ENCODE measurements at places on chromosomes 3 and 15. TPM values are rescaled to one million over a fixed set of nuclear protein-coding genes. Genes with fewer than 3 reads are reported as not detected.

Gene PFN2
- total RNA-seq: 153 TPM

Gene ROPN1B
- not detected for total RNA-seq

GRCh38 chr15:77527164-77527778 lies 105.4 kb downstream of the LINGO1 start:
- H3K36me3 ChIP-seq: no peaks in the 10 kb centered on the region
- H3K27ac ChIP-seq: no peak overlapping the region
- H3K4me3 ChIP-seq: no peak overlapping the region

GRCh38 chr15:95875121-95875643 lies 455.3 kb upstream of the NR2F2 start:
- peak; percentile 64 for DNase-seq
- no peaks in the 10 kb centered on the region for H3K36me3 ChIP-seq
- no peak overlapping the region for H3K4me3 ChIP-seq
- no peaks in the 10 kb centered on the region for H3K27me3 ChIP-seq

DNA sequence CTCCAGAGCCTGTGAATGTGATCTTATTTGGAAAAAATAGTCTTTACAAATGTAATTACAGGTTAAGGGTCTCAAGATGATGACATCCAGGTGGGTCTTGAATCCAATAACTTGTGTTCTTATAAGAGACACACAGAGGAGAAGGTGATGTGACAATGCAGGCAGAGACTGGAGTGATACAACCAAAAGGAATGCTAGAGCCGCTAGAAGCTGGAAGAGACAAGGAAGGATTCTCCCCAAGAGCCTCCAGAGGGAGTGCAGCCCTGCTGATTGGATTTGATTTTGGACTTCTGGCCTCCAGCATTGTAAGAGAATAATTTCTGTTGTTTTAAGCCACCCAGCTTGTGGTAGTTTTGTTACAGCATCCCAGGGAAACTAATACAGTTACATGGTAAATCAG lies 9.7 kb downstream of the MYH15 start:
- no peak overlapping the region for H3K4me3 ChIP-seq
- H3K27me3 ChIP-seq: no peaks in the 10 kb centered on the region
- H3K36me3 ChIP-seq: no peaks in the 10 kb centered on the region
- DNase-seq: no peak
- H3K27ac ChIP-seq: no peak overlapping the region
- H3K4me1 ChIP-seq: no peaks in the 10 kb centered on the region

DNA sequence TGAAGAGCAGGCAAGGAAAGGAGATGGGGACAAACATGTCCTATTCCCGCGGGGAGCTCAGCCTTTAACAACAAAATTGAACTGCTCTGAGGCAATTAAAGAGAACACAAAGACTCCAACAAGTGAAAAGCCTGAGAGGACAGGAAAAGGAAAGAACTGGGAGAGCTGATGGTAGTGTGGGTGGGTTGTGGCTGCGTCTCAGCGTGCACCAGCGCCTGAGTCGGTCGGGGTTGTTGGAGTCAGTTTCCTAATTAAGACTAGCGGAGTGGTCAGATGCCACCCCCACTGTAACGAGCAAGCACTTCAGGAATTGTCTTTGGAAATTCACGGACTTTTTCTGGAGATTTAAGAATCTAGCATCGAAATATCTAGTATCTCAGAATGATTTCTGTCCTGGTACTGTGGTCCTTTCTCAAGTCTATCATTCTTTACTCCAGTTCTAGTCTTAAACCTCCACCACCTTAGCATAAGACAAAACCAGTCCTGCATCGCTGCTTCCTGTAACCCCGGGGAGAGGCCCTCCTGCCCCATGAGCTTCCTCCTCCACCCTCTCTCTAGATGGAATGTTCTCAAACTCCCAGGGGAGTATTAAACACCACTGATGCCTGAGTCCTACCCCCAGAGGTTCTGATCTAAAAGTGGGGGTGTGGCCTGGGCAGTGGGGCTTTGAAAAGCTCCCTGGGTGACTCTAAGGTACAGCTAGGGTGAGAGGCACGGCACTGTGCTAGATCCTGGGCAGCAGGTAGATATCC lies 104.0 kb downstream of the CYP19A1 start:
- H3K36me3 ChIP-seq: no peaks in the 10 kb centered on the region
- no peak for DNase-seq
- H3K27me3 ChIP-seq: no peaks in the 10 kb centered on the region
- H3K27ac ChIP-seq: no peak overlapping the region

DNA sequence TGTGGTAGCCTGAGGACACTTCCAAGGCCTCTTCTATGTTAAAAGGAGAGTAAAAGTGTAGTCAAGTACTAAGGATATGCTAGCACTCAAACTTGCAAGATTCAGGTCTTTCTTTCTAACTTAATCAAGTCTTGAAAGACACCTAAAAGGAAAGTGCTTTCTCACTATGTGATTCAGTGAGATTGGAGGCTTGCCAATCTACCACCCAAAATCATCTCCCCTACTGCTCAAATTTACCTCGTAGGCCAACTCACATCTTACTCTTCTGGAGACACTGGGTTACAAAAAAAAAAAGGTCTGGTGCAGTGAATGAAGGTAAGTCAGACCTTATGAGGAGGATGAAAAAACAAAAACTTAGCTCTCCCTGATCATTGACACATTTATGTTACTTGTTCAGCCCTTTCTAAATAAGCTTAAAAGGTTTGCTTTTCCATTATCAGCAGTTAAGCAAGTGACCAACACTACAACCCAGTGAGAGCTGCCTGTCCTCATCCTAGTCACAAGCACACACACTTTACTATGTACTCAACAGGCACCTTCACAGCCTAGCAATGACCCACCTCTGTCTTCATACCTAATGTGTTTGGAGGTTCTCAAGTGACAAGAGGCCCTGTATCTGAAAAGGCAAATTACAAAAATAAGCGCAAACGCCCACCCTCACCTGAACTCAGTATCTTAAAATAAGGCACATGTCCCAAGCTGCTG lies 19.6 kb downstream of the SUMF1 start:
- no peak overlapping the region for H3K27ac ChIP-seq
- H3K4me3 ChIP-seq: no peak overlapping the region
- no peak for DNase-seq
- no peaks in the 10 kb centered on the region for H3K36me3 ChIP-seq
- H3K27me3 ChIP-seq: no peaks in the 10 kb centered on the region
- no peaks in the 10 kb centered on the region for H3K4me1 ChIP-seq

- no peaks in the 10 kb centered on the region for H3K27me3 ChIP-seq
- peak; percentile 51 for DNase-seq
- no peaks in the 10 kb centered on the region for H3K36me3 ChIP-seq
- H3K27ac ChIP-seq: no peak overlapping the region
These were observed 282.1 kb downstream of the THSD4 start for GRCh38 chr15:71397377-71397776.

Gene VILL
- total RNA-seq: 6.7 TPM

Gene GOLGA6B
- total RNA-seq: not detected

DNA sequence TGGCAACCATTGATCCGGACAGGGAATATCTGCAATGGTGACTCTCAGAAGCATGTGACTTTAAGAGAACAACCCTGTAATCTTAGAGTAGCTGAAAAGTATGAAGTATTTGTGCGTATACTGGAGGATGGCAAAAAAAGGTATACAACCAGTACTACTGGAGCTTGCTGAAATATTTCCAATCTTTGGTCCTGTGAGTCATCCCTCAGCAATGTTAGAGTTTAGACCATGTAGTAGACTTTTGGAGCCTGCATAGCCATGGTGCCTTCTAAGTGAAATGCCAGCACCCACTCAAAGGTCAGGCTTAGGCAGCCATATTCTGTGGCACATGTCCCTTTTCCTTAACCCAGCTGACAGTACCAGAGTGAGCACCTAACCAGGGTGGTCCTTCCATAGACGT lies 429.4 kb downstream of the NTRK3 start:
- peak; percentile 64 for DNase-seq
- H3K36me3 ChIP-seq: no peaks in the 10 kb centered on the region
- H3K4me1 ChIP-seq: no peaks in the 10 kb centered on the region
- no peak overlapping the region for H3K27ac ChIP-seq
- no peak overlapping the region for H3K4me3 ChIP-seq
- no peaks in the 10 kb centered on the region for H3K27me3 ChIP-seq

GRCh38 chr3:190012314-190012782 lies 108.3 kb downstream of the P3H2 start:
- no peak overlapping the region for H3K27ac ChIP-seq
- no peak overlapping the region for H3K4me3 ChIP-seq
- peaks cover under 1% of the 10 kb centered on the region for H3K4me1 ChIP-seq

Gene PLSCR2
- total RNA-seq: not detected

Gene RTP2
- not detected for total RNA-seq

GRCh38 chr15:68489421-68489820 lies 57.5 kb upstream of the ITGA11 start:
- peaks cover 19% of the 10 kb centered on the region for H3K27me3 ChIP-seq
- H3K4me1 ChIP-seq: peaks cover 11% of the 10 kb centered on the region
- H3K4me3 ChIP-seq: no peak overlapping the region
- DNase-seq: peak; percentile 74
- no peak overlapping the region for H3K27ac ChIP-seq
- no peaks in the 10 kb centered on the region for H3K36me3 ChIP-seq

GRCh38 chr3:47057212-47057671 lies 77.8 kb downstream of the NBEAL2 start:
- no peak for DNase-seq
- no peaks in the 10 kb centered on the region for H3K4me1 ChIP-seq
- H3K4me3 ChIP-seq: no peak overlapping the region

DNA sequence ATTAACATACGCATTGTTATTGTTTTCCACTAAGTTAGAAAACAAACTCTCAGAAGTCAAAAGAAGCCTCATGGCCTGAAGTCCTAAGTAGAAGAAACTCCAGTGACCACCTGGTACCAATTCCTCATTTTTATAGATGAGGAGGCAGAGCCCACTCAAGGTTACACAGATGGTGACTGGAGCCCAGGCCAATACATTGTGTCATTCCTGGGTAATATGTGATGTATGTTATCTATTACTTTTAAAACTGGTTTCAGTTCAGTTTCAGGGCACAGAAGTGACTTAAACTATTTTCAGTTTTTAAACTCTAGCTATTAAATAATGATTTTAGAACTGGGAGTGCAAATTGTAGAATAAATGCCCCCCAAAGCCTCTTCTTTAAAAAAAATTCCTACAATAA lies 66.7 kb upstream of the STXBP5L start:
- no peak overlapping the region for H3K27ac ChIP-seq
- H3K36me3 ChIP-seq: no peaks in the 10 kb centered on the region

All from fibroblast of lung (primary cell).